Muscle of arm (tissue), 14 donors: ENCODE measurements at places on chromosomes 1 and 21. TPM values are rescaled to one million over a fixed set of nuclear protein-coding genes. Genes with fewer than 3 reads are reported as not detected.

GRCh38 chr1:204146965-204147364 lies 4.9 kb downstream of the ETNK2 start:
- no peak for DNase-seq

DNA sequence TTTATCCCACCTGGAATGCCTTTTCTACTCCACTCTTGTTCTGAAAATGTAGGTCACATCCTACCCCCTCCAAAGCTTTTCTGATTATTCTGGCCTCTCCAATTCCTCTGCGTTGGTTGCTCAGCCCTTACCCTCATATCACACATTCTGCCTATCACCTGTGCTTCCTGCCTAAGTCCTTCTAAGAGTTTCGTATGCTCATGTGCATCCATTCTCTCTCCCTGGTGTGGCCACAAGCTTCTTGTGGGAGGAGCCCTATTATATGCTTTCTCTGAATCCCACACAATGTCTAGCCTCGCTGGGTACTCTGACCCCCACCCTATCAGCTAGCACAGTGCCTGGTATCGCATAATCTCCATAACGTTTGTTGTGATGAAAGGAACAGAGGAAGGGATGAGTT lies 54.2 kb downstream of the CD58 start:
- no peak for DNase-seq

DNA sequence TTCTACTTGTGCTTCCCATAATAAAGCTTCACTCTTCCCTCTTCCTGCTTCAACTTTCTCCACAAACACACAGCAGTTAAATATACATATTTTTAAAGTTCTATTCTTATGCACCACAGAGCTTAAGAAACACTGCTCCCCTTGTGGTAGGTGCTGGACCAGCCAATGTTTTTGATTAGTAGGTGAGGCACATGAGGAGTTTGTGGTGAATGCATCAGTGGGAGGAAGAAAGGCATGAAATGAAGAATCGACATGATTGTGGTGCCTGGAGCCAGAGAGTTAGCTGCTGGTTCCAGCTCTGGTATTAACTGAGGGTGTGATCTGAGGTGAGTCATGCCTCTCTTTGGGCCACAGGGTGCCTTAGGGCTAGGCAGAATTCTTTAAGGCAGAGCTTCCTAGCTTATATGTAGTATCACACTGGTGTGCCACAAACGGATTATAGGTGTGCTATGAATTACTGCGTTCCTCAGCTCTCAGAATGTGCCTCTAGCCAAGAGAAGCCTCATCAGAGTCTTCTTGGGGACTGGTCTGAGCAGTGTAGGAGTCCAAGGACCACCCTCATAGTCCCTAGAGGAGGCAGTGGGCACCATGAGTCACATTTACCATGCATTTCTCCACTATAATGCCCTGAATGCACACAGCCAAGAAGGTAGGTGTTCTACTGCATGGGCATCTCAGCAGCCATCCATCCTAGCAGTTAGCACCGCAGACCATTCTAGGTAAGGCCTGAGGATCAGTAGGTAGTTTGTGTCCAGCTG lies 97.4 kb upstream of the SGIP1 start:
- no peak for DNase-seq

DNA sequence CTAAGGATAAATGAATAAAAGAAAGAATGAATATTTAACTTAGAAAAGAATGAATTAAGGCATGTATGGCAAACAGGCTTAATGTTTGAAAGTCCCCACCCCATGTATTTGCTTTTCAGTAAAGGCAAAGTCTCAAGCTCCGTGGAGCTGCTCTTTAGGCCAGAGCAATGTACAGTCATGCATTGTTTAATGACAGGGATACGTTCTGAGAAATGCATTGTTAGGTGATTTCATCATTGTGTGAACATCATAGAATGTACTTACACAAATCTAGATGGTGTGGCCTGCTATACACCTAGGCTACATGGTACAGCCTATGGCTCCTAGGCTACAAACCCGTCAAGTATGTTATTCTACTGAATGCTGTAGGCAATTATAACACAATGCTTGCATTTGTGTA lies 51.6 kb upstream of the SPATA6 start:
- DNase-seq, result no peak

DNA sequence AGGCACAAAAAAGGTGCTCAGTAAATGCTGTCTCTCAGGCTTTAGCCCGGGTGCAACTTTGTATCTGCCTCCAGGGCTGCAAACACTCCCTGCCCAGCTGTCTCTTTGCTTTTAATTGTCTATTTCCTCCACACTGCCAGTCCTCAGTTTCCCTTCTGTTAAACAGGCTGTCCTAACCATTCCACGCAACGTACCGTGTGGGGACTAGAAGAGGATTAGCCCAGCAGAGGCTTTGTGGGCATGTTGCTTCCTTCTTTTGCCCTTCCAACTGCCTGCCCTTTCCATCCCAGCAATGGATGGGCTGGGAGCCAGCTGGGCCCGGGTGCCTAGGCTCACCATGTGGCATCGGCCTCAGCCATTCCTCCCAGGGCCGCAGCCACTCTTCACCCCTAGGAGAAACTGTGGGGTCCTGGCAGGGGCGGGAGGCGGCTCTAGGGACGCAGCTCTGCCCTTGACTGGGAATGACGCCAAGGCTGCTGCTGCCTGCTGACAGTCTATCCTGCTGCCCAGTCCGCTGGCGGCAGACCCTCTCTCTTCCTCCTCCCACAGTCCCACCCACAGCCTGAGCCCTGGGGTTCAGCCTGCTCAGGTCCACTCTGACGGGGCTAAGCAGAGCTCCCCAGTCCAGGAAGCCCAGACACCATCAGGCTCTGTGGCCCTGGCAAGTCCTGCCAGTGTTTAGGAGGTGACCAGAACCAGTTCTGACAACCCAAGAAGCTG lies 40.6 kb upstream of the LRP8 start:
- no peak for DNase-seq

DNA sequence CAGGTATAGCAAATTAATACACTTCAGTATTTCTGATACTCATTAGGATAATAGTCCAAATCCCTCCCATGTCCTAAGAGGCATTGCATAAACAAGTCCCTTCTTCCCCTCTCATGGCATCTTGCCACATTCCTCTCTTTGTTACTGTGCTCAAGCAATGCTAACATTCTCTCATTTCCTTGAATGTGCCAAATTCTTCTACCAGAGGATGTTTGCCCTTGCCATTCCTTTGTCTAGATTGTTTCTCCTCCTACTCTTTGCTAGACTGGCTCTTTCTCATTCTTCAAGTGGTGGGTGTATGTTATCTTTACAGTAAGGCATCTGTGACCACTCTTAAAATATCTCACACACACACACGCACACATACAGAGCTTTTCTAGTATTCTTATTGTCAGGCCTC lies 621.0 kb upstream of the CXADR start:
- no peak for DNase-seq

GRCh38 chr1:241551759-241552638 lies 19.8 kb downstream of the KMO start:
- peak; percentile 10 for DNase-seq

DNA sequence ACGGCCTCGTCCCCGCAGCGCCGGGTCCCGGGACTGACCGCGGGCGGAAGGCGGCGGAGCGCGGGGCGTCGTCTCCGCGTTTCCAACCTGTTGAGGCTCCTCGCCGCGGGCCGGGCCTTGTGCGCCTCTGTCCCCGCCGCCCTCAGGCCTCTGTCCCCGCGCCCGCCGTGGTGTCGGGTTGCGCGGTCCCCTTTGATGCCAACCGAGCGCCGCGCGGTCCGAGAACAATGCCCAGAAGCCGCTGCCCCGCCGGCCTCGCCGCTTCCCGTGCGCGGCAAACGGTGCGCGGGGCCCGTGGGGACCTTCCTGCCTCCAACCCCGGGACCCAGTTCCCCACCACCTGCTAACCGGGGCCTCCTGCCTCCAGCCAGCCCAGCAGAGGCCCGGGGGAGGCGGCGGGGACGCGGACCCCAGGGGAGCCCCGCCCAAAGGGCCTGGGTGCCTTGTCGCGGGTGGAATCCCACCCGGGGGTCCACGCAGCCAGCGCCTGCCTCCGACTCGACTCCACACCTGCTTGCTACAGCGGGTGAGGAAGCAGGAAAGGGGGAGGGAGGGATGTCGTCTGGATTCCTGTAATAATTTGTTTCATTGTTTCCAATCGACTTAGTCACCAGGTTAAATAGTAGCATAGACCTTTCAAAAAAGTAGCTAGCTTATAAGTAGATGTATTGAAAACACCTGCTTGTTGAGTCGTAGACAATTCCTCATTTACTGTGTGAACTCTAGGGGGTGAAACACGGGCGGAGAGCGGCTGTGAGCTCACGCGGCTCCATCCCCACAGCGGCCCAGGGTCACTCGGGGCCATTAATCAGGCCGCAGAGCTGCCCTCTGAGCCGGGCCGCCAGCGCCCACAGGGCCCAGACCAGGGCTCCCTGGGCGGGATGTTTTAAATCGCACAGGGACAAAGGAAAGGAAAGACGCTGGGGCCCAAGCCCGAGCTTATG lies 1.1 kb downstream of the COL18A1 start:
- no peak for DNase-seq

- DNase-seq, result no peak
These were observed 25.2 kb downstream of the RCAN1 start for GRCh38 chr21:34589511-34590282.

DNA sequence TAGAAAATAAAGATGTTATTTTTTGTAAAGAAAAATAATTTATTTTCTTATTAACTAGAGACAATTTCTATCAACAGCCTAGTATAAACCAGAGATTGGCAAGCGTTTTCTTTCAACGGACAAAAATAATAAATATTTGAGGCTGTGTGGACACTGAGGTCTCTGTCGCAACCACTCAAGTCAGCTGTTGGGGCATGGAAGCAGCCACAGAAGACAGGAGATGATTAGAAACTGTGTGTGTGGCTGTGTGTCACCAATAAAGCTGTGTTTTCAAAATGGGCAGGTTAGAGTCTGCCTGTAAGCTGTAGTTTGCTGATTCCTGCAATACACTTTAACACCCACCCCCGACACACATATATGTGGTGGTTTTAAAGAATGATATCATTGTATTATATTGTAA lies 200.6 kb upstream of the HMCN1 start:
- no peak for DNase-seq

GRCh38 chr1:17688217-17688810 lies 66.8 kb upstream of the ACTL8 start:
- DNase-seq, result no peak

GRCh38 chr21:15249285-15249993 lies 184.6 kb upstream of the NRIP1 start:
- peak; percentile 27 for DNase-seq

- no peak for DNase-seq
These were observed 383.4 kb downstream of the SEC16B start for GRCh38 chr1:177586429-177586828.

DNA sequence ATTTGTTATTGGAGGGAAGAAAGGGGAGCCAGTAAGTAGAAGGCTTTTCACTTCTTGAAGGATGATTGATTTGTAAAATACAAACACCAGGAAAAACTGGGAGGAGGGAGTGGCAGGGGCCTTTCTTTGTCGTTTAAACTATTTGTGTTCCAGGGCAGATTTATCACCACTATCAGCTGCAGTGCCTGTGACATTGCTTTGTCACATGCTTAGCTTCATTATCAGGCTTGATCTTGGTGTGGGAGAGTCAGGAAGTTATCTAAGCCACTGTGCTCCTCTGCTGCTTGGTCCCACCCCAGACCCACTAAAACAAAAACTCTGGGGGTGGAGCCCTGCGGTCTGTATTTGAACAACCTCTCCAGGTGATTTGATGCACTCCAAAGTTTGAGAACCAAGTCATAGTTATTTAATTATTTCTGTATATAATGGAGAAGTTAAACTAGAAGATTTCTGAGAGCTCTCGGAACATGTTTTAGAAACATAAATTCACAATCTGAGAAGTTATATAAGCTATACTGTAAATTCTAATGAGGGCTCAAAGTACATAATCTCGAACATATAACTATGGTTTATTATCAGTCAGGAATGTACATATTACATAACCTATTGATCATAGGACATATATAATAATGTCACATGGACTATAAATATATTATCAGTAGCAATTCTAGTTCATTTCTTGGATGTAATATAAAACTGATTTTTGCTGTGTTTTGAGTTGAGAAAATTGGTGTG lies 87.9 kb downstream of the CDC14A start:
- no peak for DNase-seq

DNA sequence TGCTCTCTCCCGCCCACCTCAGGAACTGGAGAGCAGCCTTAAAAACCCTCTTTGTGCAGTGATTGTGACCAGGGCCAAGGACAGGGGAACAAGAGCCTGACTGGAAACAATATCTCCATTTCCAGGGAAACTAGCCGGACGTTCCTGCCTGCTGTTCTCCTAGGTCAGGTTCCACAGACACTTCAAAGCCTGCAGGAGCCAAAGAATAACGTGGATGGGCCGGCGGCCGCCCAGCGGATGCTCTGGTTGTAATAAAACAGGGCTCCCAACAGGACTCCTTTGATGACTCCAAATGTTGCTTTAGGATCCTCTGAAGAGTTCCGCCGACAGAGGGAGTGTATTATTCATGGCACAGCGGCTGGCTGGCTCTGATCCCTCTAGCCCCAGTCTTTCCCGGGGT lies 162.2 kb downstream of the PLXNA2 start:
- no peak for DNase-seq

GRCh38 chr1:4344065-4344732 lies 310.2 kb upstream of the AJAP1 start:
- no peak for DNase-seq

DNA sequence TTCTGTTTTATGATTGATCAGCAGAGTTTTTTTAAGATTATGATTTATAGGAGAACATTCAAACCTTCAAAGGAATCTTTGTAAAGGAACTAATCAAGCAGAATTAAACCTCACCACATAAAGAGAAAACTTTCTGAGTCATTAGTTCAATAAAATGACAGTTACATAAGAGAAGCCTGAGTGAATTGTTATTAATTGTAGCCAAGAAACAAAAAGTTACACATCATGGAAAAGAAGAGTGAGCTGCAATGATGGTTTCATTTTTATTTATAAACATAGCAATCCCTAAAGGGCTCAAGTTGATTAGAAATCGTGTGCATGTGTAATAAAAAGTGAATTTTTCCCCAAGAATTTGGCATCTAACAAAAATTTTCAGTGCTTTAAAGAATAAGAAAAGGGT lies 731.4 kb downstream of the LTN1 start:
- DNase-seq, result no peak

- no peak for DNase-seq
These were observed 28.0 kb downstream of the SLC37A1 start for GRCh38 chr21:42541618-42542017.

DNA sequence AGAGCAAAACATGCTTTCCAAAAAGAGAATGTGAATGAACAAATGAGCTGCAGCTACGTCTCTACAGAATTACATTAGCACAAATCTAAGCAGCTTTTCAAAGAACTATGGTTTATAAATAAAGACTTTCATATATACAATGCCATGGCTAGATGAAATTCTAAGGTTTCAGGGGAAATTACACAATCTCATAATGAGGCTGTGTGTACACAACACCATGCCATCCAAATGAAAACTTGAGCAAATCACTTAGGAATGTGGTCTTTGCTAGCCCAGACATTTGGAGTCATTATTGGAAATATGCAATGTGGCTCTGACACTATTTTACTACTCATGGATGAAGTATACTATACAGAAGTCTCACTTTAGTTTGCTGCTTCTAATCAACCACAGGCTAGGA lies 37.5 kb downstream of the SPAG17 start:
- DNase-seq, result no peak

- no peak for DNase-seq
These were observed 5.0 kb upstream of the SNX27 start for GRCh38 chr1:151606857-151607256.

OR2L2 gene
- not detected for polyA plus RNA-seq

KCNE1 gene
- 0.52 TPM for polyA plus RNA-seq

MSH4 gene
- polyA plus RNA-seq, result 0.59 TPM

OR2L3 gene
- polyA plus RNA-seq, result not detected

SLC44A5 gene
- not detected for polyA plus RNA-seq

TCHH gene
- 0.04 TPM for polyA plus RNA-seq

ATAD3C gene
- polyA plus RNA-seq, result 0.38 TPM
